ENCODE measurements at places on chromosomes 2 and 18. TPM values are rescaled to one million over a fixed set of nuclear protein-coding genes. Genes with fewer than 3 reads are reported as not detected.

DNA sequence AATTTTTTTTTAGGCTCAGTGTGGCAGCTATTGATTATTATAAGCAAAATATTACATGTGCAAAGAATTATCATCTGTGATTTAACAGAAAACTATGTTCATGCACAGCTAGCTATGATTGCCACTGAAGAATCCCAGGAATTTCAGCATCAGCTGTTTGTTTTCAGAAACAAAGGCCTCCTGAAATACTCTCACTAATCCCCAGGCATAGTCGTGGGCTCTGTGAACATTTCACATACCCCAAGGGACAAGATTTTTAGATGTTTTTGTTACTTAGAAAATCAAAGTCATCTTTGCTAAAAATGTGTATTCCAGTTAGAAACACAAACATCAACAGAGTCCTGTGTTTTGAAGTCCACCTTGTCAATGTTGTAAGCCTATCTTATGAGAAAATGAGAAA is 156.1 kb downstream of the MYO1B start:
- no peak for DNase-seq

Gene LYPD6B
- 33.9 TPM for polyA plus RNA-seq

DNA sequence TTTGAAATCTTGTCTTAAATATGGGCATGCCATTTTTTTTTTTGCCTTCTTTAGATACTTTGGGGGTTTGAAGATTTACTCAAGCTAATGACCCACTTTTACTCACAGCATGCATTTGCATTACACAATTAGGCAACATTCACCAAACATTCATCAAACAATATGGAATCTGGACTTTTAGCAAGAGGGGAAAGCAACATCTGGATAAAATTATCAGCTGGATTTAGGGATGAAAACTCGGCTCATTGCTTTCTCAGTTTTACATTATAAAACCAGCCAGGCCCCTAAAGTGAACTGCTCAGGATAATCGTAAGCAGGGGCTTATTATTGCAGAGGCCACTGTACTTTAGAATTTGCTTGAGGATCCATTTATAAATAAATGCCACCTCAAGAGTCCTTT is 44.7 kb downstream of the SOX11 start:
- no peak for DNase-seq

DNA sequence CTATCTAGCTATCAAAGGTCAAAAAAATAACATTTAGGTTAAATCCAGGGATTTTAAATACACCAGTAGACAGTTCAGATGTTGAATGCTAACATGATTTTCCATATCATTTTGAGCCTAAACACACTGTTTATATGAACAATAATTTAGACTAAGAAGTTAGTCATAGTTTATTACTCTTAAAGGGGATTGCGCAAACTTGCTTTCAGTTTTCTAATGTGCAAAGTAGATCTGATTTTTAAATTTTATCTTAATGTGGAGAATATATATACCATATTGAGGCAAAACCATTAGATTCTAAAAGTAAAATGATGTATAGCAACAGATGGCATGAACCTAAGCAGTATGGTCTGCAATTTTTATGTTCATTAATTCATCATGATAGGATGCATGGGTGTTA is 76.6 kb downstream of the CDH7 start:
- DNase-seq: no peak

DNA sequence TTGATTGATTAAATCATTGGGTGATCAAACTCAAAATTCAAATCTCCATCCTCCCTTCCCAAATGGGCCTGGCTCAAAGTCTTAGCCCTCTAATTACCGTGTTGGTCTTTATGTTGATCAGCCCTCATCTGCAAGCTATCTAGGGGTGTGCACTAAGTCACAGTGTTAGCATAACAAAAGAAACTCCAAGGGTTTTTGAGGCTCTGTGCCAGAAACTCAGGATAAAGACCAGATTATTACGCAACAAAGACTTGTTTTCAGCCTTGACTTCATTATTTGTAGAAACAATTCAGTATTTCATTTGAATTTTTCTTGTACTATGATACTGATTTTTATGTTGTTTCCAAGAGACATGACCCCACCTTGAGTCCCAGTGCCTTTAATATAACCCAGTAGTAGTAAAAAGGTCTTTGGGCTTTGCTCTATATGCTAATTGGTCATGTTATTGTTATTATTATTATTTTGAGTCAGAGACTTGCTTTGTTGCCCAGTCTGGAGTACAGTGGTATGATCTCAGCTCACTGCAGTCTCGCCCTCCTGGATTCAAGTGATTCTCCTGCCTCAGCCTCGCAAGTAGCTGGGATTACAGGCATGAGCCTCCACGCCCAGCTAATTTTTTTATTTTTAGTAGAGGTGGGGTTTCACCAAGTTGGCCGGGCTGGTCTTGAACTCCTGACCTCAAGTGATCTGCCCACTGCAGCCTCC is 13.9 kb downstream of the PSMD14 start:
- DNase-seq: no peak

Gene LIMS4
- 1.3 TPM for polyA plus RNA-seq
